Activated naive CD4-positive, alpha-beta T cell treated with anti-CD3 and anti-CD28 coated beads, Interleukin-2, amount 50 U/mL, for 72 hours (primary cell): ENCODE measurements at places on chromosomes 12 and 14. TPM values are rescaled to one million over a fixed set of nuclear protein-coding genes. Genes with fewer than 3 reads are reported as not detected.

GRCh38 chr12:60185060-60185459 is 589.2 kb downstream of the SLC16A7 start:
- no peak for DNase-seq

Gene FBRSL1
- total RNA-seq: 30.8 TPM

- no peak for DNase-seq
Measured at GRCh38 chr12:127101076-127101475, 1165.9 kb upstream of the TMEM132C start.

- DNase-seq: no peak
Measured at GRCh38 chr12:21780786-21781185, 6.3 kb upstream of the KCNJ8 start.

Gene SMIM41
- not detected for total RNA-seq
